NCI-H187 treated with DMSO at 0.1 percent for 48 hours (cell line): ENCODE measurements at places on chromosomes 4 and X.

DNA sequence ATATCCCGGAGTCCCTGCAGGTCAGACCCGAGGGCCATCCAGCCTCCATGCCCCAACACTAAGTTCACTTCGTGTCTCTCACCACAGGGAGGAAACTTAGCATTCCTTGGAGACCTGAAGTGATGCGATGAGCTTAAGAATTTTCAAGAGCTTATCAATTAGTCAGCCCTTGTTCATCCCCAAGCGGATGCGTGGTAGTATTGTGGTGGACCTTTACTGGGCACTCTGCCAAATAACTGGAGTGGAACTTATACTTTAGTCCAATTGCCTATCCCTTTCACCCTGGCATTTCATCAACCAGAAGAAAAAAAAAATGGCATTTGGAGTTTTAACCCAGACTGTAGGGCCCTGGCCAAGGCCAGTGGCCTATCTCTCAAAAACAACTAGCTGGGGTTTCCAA lies 137.1 kb downstream of the RELL1 start:
- no peak for DNase-seq

GRCh38 chrX:132046533-132046932 lies 23.4 kb downstream of the STK26 start:
- DNase-seq = no peak

DNA sequence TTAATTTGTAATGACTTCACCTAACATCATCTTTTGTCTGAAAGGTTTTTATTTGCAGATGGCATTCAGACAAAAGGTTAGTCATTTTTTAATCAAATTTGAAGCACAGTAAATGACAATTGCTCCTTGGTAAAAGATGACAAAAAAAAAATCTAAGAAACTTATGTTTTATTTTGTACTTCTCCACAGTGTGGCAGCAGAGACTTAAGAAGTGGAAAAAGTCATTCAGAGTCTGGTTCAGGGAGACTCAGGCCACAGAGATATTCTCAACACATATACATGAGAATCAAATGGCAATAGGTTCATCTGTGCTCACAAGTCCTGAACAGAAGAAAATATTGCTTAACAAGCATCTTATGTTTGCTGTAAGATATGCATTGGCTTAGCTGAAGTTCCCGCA lies 436.2 kb downstream of the KCNIP4 start:
- no peak for DNase-seq

DNA sequence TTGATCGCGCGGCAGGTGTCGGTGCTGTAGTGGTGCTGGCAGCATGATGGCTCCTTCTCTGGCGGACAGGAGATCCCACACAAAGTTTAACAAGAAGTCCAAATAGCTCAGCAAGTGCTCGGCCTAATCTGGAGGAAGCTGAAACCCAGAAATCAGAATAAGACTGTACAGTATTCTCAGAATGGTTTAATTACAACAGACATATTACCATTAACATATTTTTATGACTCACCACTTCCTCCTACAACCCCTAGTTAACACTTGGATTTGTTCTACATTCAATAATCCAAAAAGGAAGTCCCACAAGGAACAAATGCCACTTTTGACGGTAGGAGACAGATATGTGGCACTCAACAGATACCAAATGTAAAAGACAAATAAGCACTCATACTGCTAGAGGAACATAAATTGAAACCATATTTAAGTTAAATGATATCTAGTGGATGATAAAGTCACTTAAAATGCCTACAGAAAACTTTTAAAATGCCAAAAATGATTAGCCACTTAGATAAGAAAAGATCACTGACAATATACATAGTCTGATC lies 91.2 kb downstream of the HUWE1 start:
- no peak for DNase-seq

GRCh38 chrX:27466051-27466450 lies 2.9 kb upstream of the PPP4R3C start:
- no peak for DNase-seq

DNA sequence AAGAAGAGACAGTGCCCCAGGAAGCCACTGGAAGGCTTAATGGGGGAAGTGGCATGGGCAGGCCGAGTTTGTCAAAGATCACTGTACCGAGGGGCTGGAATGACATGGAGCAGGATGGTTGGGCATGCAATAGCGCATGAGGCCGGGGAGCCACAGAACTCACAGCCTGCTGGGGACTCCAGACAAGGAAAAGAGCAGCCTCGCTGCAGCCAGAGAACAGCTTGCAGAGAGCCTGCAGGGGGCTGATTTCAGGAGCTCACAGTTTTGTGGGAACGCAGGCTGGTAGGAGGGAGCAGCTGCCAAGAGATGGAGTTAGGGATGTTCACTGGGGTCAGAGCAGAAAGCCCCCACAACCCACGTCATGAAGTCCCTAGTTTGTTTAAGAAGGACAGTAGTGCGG lies 45.4 kb downstream of the STOX2 start:
- DNase-seq = no peak

GRCh38 chrX:21985332-21985777 lies 44.8 kb downstream of the SMS start:
- peak; percentile 1 for DNase-seq
